Activated CD8-positive, alpha-beta memory T cell treated with anti-CD3 and anti-CD28 coated beads for 24 hours (primary cell): ENCODE measurements at places on chromosomes 6 and 20.

GRCh38 chr6:72809746-72810379 is 188.0 kb downstream of the KCNQ5 start:
- no peak for DNase-seq

DNA sequence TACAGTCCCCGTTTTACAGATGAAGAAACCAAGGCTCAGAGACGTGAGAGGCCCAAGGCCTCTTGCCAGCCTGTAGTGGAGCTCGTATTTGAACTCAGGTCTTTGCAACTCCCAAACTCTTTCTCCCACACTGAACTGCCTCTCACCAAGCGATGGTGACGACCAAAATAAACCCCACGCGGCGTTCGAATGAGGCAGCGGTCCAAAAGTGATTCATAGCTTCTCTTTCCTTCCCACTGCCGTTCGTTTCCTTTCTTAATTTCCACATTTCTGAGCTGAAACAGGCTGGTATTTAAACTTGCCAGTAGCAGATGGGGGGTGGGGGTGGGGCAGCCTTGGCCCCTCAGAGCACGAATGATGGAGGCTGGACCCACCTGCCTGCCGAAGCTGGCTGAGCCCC is 252.9 kb upstream of the KCNG1 start:
- DNase-seq = no peak

GRCh38 chr20:19615629-19616028 is 142.4 kb upstream of the RIN2 start:
- DNase-seq = no peak

GRCh38 chr6:140912686-140913085 is 1220.0 kb upstream of the GJE1 start:
- DNase-seq = no peak

DNA sequence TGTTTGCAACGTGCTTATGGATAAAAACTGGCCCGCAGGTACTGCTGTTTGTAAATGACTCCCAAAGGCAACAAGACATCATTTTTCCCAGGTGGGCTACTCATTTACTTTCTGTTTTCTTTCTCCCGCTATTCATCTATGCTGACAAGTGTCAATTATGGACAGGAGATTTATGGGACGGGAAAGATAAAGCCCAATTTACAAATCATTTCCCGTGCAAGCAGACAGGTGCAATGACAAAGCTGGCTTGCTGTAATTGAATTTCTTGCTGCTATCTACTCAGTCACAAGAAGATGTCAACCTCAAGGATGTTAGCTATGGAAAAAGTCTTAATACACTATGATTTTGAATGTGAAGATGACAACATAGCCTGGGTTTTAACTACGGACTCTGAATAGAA is 125.5 kb downstream of the EPHA7 start:
- DNase-seq = no peak

DNA sequence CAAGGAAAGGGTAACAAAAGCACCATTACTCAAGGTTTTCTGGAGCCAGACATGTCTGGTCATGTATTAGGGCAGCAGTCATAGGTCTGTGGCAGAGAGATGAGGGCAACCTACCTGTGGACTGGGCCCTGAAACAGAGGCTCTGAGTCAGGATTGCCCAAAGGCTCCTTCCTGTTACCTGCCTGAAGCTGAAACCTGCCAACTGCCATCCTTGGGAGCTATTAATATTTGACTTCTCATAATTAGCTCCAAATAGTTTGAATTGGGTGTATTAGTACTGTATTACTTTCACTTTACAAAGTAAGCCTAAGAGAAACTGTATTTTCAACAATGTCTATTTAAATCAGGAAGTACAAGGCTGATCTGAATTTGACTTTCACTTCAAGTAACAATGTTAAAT is 72.0 kb upstream of the TBX18 start:
- DNase-seq = no peak

DNA sequence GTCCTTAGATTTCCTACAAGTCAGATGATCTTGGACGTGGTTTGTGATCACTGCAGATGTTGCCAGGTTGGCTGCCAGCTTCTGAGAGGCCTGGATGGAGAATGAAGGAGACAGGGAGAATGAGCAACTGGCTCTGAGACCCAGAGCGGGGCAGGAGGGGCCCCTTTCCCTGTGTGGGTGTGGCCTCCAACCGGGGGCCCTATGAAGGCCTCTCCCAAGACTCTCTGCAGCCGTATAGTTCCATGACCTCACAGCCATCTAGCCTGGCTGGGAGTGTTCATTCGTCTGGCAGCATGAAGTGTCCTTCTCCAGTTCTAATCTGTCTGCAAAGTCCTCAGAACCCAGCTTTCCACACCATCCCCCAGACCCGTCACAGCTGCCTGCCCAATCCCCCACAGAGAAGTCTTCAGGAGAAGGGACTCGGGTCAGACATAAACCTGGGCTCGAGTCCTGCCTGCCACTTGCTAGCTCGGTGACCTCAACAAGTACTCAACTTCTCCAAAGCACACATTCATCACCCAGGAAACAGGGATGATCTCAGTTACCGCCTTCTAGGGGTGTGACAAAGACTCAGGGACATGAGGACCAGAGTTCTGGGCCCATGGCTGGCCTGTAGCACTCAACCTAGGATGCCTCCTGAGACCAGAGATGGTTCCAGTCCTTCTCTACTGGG is 122.6 kb downstream of the EDN3 start:
- DNase-seq = no peak

DNA sequence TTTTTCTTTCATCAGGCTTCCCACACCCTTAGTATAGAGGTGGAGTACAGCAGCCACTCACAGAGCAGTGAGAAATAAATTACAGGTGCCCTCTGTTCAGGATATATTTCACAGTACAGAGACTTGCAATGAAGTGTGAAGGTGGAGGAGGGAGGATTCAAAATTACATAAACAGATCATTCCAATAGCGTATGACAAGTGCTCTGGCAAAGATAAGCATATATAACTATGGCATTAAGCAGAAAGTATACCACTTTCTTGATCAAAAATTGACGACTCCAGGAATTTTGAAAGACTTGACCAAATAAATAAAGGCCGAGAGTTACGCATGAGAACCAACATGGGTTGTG is 108.7 kb downstream of the GPX5 start:
- no peak for DNase-seq

- no peak for DNase-seq
Observed at GRCh38 chr6:126167726-126168125, 172.2 kb upstream of the CENPW start.

GRCh38 chr6:4682431-4683097 is 93.6 kb upstream of the CDYL start:
- DNase-seq = no peak

DNA sequence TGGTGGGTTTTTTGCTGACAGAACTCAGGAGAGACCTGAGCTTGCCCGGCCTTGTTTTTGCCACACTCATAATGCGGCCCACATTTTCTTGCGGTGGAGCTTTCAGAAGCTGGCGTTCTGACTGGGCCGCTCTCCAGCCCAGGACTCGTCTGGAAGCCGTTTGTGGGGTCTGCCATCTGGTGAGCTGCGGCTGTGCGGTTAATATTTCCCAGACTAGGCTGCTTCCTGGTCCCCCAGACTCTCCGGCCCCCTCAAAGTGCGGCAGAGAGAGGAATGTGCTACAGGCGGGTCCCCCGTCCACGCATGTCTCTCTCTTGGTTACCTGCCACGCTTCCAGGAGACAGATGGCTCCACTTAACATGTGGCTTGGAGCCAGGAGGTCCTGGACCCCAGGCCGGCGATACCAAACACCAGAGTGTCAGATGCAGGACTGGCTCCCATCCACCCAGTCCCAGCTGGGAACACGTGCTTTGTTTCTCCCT is 128.9 kb upstream of the PMEPA1 start:
- DNase-seq = no peak

GRCh38 chr6:34745277-34746103 is 11.8 kb upstream of the SNRPC start:
- DNase-seq = no peak

DNA sequence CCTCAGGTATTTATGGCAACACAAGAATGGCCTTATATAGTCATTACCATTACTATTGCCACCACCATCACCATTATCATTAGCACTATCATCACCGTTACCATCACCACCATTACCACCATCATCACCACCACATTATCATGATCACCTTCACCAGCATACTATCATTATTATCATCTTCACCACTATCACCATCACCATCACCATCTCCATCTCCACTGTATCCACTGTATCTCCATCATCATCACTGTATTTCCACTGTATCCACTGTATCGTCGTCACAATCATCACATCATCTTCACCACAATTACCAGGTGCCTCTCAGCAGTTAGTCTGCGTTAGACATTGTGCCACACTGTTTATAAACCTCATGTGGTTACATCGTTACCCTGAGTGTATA is 45.3 kb downstream of the GGTLC1 start:
- DNase-seq = no peak

DNA sequence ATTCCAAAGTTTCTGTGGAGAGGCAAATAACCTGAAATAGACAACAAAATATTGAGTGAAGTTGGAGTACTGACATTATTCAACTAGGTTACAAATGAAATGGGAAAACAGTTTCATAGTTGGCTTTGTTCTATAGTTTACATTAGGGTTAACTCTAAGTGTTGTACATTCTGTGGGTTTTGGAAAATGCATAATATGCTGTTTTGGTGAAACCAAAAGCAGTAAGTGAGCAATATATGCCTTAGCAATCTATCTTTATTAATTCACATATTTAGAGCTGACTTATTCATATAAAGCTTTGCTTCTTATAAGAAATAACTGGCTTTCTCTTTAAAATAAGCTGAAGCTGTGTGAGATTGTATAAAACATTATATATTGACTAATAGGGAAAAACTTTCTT is 157.5 kb upstream of the AHI1 start:
- no peak for DNase-seq

- DNase-seq = no peak
Observed at GRCh38 chr20:24911461-24911860, 37.6 kb upstream of the CST7 start.

- no peak for DNase-seq
Observed at GRCh38 chr6:70436320-70436719, 23.0 kb downstream of the FAM135A start.

GRCh38 chr6:54624779-54625178 is 221.8 kb upstream of the FAM83B start:
- no peak for DNase-seq

DNA sequence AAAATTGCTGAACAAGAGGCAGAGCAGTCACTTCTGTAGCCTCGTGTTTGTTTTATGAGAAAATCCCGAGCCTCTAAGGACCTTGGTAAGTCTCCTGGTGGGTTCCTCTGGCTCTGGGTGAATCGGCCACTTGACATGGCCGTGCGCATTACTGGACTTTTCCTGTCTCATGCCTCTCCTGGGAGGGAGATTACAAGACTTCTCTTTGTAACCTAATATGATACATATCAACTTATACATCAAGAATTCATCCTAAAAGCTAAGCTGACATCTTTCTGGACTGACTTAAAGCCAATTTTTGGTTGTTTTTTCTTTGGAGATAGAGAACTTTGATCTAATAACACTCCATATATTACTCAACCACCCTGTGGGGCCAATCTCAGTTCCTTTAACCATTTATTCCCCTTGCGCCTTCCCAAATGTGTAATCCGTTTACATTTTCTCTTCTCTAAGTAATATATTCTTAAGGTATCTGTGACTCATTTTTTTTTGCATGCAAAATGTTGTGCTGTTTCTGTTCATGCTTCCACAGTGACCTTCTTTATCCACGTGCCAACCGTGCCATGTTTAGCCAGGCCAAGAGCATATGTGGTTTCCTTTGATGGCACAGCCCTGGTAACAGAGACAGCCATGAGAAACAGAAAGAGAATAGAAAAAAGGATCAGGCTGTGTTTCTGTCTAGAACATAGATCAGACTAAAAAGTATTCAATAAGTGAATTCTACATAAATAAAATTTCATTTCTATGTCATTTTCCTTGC is 47.5 kb upstream of the JAG1 start:
- no peak for DNase-seq

GRCh38 chr20:47221036-47221625 is 135.4 kb downstream of the ZMYND8 start:
- no peak for DNase-seq

DNA sequence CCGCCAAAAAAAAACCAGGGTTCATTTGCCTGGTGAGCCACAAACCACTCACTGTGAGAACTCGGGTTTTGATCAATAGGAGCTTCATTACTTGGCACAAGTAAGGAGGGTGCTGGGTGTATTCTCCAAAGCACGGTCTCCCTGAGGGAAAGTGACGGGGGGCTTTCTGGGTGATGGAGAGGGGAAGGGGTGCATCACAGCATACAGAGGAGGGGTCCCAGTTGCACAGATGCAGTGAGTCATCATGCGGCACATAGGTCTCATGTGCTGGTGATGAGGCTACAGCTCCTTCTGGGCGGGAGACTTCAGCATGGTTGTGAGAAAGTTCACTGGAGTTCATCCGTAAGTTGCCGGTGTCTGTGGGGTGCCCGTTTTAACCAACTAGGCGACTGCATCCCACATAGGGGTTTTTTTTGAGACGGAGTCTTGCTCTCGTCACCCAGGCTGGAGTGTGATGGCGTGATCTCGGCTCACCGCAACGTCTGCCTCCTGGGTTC is 36.2 kb downstream of the SUN5 start:
- peak; percentile 80 for DNase-seq

DNA sequence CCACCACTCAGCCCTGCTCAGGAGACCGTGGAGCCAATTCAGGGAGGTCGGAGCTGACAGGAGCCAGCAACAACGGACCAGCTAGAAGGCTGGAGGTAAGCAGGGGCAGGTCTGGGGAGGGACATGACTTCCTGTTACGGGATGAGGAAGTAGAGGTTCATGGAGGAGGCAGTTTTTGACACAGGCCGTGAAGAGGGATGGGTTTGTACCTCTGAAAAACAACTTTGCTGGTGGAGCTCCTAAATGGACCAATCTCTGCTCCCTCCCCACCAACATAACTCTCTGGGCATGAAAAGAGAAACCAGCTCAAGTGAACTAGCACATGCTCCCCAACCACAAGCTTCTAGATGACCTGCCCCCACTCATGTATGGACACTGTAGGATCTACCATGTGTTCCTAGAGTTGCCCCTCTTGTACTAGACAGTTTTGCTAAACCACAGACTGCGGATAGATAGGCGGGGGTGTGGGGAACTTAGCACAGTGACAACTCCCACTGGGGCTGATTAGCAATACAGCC is 31.4 kb downstream of the RALGAPA2 start:
- DNase-seq = no peak

DNA sequence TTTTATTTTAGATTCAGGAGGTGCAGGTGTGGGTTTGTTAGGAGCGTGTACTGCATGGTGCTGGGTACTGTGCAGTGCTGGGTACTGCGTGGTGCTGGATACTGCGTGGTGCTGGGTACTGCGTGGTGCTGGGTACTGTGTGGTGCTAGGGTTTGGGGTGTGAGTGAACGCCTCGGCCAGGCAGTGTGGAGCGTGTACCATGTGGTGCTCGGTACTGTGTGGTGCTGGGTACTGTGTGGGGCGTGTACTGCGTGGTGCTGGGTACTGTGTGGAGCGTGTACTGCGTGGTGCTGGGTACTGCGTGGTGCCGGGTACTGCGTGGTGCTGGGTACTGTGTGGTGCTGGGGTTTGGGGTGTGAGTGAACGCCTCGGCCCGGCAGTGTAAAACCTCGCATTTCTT is 62.9 kb downstream of the WDR27 start:
- peak; percentile 30 for DNase-seq

DNA sequence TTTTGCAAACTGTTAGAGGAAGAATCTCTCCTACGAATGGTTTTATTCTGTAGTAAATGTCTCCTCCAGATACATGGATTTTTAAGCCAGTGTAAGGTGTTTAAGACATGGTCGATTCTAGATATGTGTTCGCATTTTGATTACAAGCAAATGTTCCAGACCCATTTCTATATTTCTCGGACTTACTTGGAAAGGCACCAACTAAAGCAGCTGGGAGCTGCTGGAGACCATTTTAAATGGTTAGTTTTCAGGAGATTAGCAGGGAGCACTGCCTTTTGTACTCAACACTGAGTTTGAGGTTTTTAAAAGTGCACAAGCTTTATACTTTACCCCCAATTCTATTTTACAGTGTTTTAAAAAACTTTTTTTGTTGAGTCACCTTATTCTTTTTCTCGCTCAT is 857.0 kb downstream of the KIF16B start:
- no peak for DNase-seq
